ENCODE measurements at places on chromosomes 3 and 15.

- no peak for DNase-seq
Observed at GRCh38 chr3:192303235-192303634, 424.1 kb downstream of the FGF12 start.

DNA sequence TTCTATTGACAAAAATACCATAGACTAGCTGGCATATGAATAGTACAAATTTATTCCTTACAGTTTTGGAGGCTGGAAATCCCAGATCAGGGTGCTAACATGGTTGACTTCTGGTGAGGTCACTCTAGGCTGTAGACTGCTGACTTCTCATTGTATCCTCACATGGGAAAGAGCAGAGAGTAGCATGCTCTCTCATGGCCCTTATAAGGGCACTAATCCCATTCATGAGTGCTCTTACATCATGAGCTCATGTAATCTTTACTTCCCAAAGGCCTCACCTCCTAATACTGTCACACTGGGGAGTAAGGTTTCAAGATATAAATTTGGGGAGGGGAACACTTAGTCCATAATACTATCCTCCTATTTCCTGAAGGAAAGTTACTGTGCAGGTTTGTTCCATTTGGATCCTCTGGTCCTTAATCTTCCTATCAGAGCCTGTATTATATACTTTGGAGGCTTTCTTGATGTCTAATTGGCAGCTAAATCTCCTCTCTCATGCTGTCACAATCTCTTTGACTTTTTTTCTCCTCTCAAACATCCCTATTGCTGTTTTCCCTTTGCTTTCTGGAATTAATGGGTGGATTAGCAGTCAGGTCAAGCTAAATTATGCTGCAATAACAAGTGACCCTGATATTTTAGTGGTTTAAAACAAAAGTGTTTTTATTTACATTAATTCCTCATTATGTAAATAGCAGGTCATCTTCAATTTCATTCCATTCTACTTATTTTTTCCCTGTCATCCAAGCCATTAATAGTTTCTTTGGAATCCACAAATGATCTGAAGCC lies 23.1 kb upstream of the LEKR1 start:
- DNase-seq = no peak

DNA sequence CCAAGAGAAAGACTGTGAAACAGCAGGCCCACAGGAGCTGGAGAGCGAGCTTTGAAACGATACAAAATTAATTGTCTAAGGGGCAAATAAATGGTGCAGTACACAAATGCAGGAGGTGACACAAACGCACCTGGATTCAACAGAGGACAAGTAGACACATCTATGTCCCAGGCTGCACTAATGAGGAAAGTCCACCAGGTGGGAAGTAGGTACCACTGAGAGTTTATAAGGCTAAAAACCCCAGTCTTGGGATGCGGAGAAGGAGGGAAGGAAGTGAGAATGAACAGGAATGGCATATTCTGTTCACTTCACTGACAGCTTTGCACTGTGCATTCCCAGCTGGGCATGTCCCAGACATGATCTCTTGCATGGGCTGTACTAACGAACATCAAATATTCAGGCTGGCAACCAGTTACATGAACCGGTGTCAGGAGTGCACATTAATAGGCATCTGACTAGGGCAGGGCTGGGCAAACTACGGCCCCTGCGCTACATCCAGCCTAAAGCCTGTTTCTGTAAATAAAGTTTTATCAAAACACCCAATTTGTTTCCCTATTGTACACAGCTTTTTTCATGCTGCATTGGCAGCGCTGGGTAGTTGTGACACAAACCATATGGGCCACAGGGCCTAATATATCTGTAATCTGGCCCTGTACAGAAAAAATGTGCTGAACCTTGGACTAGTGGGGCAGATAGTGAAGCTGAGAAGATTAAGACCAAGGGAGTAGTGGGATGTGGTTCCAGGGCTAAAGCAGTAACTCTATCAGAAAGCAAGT lies 107.0 kb downstream of the IGF2BP2 start:
- DNase-seq = no peak

DNA sequence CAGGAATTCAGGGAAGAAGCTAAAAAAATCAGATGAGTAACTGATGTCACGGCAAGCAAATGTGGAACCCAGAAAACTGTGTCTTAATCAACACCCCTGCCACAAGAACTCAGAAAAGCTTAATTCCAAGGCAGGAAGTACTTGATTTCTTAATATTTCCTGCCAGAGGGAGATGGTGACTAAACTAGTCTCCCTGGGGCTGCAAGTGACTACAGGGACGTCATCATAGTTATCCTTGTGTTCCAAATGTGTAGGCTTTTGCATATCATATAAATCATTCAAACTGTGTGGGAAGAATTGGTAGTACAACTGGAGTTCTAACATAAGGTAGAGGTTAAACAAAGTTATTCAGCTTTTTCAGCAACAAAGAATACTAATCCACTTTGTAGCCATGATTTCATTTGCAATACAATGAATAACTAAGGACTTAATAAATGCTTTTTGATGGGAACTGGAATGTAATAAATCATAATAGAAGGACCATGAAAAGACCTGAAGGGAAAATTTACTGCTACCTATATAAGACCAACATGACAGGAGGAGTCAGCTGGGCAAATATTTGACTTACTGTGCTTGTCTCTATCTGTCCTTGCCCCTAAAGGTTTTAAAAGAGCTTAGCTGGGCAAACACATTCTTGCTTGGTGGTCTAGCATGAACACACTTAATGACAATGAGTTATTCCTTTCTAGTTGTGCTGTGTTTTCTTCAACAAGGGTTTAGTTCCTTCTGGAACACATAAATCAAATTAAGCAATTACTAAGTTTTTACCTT lies 76.0 kb upstream of the NECTIN3 start:
- DNase-seq = peak; percentile 69

DNA sequence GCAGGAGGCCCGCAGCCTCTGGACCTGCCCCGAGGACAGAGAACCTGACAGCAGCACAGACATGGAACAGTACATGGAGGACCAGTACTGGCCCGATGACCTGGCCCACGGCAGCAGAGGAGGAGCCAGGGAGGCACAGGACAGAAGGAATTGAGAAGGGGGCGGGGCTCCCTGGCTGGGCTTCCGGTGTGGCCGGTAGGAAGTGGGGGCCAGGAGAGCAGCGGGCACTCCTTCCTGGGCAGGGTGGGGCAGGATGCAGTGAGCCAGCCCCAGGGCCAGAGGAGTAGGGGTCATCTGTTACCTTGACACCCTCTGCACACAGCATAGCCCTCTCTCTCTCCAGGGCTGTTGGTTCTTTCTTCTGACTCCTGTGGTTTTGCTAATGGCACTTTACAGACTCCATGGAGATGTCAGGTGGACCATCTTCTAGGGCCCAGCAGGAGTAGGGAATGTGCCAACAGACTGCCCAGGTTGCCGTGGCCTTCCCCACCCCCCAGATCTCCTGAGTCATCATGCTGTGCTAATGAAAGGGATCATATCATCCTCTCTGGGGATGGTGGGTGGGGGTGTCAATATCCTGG lies 8.6 kb upstream of the ISG20 start:
- DNase-seq = no peak

DNA sequence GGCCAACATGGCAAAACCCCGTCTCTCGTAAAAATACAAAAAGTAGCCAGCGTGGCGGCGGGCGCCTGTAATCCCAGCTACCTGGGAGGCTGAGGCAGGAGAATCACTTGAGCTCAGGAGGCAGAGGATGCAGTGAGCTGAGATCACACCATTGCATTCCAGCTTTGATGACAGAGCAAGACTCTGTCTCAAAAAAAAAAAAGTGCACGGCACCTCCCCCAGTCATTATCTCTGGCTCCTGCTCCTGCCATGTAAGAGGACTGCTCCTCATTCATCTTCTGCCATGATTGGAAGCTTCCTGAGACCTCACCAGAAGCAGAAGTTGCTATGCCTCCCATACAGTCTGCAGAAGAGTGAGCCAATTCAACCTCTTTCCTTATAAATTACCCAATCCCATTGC lies 4.0 kb upstream of the ALG1L2 start:
- DNase-seq = no peak

- no peak for DNase-seq
Observed at GRCh38 chr15:69526081-69527061, 73.8 kb downstream of the RPLP1 start.

- no peak for DNase-seq
Observed at GRCh38 chr3:114384558-114384903, 90.7 kb downstream of the TIGIT start.

- DNase-seq = no peak
Observed at GRCh38 chr3:121796970-121797369, 37.9 kb downstream of the IQCB1 start.

DNA sequence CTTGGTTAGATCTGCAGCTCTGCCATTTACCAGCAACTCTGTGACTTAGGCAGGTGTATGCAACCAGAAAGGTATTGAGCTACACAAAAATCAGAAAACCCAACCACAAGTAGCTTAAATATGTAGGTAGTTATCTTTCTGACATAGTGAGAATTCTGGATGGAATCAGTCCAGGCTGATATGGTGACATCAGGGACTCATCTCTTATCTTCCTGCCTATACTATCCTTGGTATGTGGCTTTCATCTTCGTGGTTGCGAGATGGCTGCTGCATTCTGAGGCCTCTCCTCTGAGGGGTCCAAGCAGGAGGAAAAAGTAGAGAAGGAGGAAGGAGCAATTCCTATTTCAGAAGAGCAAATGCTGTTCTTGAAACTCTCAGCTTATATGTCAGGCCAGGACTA lies 40.0 kb downstream of the CTDSPL start:
- DNase-seq = no peak

GRCh38 chr3:122189357-122189756 lies 5.9 kb downstream of the CASR start:
- no peak for DNase-seq

GRCh38 chr3:67790043-67790442 lies 135.6 kb upstream of the SUCLG2 start:
- peak; percentile 61 for DNase-seq

DNA sequence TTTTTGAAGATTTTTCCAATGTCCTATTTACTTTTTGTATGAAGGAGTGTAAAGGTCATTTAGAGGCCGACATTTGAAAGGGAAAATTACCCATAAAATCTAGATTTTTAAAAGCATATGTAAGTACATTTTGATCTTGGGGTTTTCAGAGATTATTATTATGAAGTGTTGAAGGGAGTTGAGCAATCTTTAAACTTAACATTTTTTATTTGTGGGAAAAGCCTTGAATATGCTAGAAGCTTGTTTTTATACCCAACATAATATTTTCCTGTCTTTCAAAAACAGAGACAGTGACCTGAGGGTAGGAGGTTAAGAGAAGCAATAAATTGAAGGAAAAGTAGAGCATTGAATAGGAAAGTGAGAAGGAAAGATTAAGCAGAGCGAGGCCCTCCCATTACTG lies 85.7 kb downstream of the SLMAP start:
- no peak for DNase-seq

- DNase-seq = peak; percentile 57
Observed at GRCh38 chr3:72042397-72043203, 257.7 kb upstream of the PROK2 start.

DNA sequence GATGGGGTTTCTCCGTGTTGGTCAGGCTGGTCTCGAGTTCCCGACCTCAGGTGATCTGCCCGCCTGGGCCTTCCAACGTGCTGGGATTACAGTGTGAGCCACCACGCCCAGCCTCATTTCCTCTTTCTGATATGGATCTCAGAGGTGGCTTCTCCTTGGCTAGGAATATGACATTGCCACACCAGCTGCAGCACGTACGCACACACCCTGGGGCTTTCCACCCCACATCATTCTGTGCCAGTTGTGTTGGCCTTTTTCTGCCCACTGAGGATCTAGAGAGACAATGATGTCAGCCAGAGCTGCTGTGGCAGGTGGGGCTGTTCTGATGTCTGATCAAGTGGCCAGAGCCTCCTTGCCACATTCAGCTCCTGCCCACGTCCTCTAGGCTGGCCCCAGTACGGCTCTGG lies 29.0 kb downstream of the TMEM45A start:
- no peak for DNase-seq

GRCh38 chr15:101810876-101811275 lies 1.1 kb upstream of the OR4F15 start:
- peak; percentile 3 for DNase-seq

DNA sequence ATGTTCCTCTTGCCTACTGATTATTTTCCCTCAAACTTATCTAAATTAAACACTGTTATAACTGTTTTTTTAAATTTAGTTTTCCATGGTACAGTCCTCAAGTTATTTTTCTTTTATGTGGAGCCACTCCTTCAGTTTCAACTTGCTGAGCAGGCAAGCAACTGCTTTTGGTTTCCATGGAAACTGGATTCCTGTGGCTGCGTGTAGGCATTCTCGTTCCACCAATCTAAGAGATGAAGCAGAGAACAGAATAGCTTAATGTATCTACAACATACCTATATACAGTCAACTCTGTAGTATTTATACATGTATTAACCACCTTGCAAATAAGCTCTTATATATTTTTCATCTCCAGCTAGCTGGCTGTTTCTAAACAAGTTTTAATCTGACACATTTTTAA lies 25.8 kb upstream of the ANXA2 start:
- DNase-seq = peak; percentile 91

DNA sequence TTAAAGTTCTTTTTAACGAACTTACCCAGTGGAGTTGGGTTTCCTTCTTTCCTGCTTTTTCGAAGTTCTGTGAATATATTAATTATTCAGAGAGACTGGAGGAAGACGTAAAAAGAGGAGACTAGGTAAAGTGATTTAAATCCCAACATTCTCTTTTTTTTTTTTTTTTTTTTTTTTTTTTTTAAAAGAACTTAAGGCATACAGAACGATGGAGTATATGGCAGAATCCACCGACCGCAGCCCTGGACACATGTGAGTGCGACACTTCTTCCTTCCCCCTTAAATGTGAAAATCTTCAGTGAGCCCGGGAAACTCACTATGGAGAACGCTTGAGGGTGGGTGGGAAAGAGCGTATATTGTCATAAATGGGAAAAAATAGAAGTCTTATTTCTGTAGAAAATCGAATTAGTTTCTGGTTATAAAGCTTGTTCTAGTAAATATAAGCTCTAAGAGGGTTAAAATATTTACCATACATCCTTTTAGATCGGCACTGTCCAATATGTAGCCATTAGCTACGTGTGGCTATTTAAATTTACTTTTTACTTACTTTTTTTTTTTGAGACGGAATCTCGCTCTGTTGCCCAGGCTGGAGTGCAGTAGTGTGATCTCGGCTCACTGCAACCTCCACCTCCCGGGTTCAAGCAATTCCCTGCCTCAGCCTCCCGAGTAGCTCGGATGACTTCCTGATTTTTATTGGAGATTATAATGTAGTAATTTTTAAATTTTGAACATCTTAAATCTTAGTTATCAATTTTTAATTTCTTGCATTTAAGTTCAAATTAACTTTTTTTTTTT lies 892 bp downstream of the NMD3 start:
- peak; percentile 44 for DNase-seq

- DNase-seq = no peak
Observed at GRCh38 chr3:100910986-100911385, 82.2 kb downstream of the ABI3BP start.

DNA sequence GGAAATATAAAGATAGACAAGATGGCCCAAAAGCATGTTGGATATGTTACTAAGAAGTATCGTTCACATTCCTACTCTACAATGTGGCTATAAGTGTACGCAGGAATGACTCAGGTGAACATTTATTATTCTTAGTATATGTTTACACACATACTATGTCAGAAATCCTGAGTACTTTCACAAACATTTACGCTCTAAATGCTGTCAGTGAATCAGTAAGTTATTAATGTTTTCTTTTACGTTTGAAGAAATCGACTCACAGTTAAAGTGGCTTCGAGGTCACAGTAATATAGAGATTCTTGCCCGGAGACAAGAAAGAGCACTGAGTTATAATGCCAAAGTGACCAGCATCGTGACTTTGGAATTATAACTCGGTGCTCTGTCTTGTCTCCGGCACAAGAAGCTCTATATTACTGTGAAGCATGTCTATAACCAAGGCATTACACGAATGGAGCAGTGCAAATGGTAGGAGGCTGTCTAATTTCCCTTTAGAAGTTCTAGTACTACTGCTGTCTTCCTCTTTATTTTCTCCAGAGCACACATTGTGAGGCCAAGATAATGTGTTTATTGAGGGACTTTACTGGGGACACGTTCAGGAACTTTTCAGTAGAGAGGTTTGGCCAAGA lies 61.8 kb upstream of the P3H2 start:
- DNase-seq = no peak
